ENCODE measurements at places on chromosomes 4 and X.
A peak's percentile ranks its signal among the peaks of the same experiment; 100 is the strongest.

DNA sequence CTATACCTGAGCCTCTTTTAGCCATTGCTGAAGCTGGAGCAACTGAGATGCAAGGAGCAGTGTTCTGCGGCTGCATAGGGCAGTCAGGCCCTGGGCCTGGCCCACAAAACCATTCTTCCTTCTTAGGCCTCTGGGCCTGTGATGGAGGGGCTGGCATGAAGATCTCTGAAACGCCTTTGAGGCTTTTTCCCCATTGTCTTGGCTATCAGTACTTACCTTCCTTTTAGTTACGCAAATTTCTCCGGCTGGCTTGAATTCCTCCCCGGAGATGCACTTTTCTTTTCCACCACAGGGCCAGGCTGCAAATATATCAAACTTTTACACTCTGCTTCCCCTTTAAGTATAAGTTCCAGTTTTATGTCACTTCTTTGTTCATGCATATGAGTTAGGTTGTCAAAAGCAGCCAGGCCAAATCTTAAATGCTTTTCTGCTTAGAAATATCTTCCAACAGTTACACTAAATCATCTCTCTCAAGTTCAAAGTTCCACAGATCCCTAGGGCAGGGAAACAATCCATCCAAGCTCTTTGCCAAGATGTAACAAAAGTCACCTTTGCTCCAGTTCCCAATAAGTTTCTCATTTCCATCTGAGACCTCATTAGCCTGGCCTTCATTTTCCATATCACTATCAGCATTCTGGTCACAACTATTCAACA lies 194.4 kb upstream of the PCDH7 start:
- DNase-seq = peak; percentile 63

- DNase-seq = no peak
Observed at GRCh38 chr4:90124276-90124675, 2.9 kb upstream of the CCSER1 start.

DNA sequence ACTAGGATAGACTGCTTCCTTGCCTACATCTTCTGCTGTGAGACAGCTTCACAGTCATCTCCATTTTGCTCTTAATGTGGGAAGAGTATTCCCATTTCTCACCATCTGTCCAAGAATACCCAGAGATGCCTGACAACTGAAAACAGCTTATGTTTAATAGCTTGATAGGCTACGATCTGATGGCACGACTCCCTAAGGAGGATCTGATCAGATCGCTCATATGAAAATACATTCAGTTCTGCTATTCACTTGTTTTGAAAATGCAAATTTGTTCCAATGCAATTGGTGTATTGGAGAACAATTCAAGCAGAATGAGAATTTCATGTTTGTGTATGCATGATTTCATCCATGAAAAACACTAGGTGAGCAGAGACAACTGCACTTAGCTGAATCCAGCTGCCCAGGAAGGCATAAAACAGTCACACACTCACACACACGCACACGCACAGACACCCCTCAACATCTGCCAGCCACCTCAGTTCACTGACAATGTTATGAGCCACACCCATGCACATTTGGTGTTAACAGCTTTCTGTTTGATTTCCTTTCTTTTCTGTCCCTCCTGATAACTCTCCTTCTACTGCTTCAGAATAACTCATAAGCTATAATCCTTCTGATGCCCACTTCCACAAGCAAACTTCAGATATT lies 29.6 kb downstream of the TRIML1 start:
- DNase-seq = no peak

DNA sequence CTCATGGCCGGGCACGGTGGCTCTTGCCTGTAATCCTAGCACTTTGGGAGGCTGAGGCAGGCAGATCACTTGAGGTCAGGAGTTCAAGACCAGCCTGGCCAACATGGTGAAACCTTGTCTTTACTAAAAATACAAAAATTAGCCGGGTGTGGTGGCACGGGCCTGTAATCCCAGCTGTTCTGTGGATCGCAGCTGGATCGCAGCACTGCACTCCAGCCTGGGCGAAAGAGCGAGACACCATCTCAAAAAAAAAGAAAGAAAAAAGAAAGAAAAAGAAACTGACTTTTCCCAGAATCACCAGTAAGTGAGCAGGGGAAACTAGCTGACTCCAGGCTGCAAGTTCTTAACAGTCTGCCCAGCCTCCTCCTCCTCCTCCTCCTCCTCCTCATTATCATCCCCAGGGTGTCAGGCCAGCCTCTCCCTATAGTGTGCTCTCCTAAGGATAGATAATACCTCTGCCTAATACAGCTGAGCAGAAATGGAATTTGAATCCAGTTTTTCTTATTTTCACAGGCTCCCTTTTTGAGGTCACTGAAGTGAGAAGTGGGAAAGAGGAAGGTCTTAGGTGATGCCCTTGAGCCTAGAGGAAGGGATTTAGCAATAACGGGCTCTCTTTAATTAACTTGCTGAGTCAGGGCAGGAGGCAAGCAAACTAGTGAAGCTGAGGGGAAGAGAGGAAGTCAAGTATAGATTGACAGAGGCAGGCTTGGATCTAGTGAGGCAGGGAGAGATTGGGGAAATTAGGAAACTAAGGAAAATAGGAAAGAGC lies 11.8 kb upstream of the ELF2 start:
- no peak for DNase-seq

DNA sequence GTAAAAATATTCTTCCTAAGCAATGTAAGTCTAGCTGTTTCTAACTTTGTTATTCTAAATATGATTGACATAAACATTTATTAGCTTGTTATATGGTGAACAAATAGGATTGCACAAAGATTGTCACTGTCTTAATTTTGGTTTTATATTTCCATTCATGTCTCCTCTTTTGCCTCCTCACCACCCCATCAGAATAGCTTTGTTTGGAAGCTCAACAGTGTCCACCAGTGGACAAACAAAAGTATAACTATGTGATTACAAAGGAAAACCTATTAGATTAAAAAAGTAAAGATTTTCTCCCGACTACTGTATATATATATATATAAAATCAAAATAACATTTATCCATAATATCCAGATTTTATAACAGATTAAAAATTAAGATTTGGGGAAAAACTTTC lies 468.2 kb downstream of the ZIC3 start:
- DNase-seq = no peak

GRCh38 chrX:98480606-98481005 lies 1596.9 kb downstream of the RPA4 start:
- no peak for DNase-seq

DNA sequence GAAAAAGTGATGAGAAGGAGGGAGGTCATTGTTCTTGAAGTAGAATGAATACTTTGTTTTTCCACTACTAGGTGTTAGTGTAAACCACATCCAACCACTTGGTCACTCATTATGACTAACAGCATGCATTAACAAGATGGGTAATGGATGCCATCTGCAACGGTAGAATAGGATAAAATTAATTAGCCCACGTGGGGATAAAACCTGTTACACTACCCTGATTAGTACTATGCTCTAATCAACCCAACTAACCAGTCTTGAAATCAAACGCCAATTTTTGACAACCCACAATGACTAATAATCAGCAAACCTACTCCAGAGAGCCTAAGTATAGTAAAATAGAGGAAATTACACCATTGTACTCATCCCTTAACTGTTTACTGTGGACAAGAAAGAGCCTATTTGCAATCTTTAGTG lies 93.4 kb upstream of the MCF2 start:
- no peak for DNase-seq

DNA sequence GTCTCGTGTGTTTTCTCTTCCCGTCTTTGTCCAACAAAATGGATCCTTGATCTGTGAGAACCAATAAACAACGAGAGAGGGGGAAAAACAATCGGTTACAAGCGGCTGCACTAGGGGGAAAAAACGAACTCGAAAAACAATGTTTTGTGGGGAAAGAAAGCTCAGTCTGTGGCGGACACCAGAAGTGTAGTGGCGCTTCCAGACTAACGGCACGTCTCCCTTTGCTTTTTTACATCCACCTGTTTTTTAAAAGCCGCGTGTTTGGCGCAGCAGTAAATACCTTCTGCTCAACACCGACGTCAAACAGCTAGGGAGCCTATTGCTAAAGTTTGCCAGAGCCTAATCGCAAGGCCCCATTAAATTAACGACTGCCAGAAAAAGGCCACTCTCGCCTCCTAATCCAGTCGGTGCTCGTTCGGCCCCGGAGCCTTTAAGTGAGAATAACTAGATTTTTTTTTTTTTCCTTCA lies 3.3 kb downstream of the NKX6-1 start:
- no peak for DNase-seq

DNA sequence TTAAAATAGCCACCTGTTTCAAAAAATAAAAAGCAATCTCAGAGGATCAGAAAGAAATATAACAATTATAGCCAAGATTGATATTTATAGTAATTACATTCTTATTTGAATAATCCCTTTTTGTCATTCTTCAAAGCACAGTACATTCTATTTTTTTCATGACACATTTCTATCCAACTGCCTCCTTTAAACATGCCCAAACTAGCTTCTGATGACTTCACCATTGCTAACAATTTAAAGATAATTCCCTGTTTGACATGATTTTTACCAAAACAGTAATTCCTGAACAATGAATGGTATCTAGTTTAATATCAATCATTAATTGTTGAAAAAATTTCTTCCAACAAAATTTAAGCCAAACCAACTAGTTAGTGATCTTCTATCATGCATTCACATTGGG lies 172.4 kb downstream of the SNCA start:
- DNase-seq = no peak

DNA sequence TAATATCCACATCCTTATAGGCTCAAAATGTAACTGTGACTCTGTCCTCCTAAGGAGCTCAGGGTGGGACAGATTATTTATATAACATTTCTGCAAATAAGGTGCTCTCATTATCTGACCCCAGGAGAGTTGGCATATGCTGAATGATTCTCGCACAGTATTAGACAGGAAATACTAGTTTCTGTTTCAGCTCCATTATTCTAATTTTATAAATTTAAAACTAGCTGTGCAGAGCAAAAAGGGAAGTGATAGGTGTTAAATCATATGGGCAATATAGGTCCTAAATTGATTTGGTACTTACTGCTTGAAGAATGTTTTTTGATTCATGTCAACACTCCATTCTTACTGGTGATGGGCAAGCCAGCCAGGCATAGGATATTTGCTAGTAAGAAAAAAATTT lies 141.5 kb downstream of the GLRA2 start:
- DNase-seq = no peak

DNA sequence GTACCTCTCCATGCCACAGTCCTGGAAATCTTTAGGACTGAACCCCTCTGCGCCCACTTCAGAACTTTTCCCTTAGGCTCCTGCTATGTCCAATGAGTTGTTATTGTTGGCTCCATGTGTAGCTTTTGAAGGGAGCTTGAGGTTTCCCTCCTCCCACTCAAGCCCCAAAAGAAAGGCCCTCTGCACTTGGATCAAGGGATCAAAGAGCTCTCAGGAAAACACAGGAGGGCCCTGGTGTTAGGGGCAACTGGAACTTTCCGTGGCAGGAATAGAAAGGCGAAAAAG lies 135.0 kb downstream of the RASL11B start:
- no peak for DNase-seq

DNA sequence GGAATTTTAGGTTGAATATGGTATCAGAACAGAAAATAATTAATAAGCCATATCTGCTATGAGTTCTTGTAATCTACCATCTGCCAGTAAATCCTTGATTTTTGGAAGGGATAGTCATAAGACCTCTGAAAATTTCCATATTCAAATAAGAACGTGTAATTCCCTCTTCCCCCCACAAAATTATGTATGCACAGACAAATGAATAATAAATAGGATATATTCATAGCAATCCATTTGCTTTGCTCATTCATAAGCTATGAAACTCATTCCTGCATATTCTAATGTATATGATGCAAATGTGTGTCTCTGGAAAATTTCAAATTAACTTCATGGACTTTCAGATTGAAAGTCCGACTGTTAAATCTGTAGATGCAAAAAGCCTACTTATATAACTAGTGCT lies 833.1 kb upstream of the GRID2 start:
- no peak for DNase-seq

DNA sequence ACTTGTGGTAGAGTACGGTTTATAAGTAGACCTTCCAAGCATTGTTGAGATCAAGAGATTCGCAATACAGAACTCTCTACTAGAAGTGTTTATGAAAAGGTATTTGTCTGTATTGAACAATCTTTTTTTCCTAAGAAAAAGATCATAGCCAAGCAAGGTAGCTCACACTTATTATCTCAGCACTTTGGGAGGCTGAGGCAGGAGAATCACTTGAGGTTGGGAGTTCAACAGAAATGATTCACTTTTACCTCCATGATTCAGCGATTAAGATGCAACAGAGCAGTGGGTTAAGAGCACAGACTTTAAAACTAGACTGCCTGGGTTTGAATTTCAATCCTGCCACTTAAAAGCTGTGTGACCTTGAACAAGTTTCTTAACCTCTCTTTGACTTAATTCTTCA lies 74.3 kb downstream of the TMEM156 start:
- no peak for DNase-seq

DNA sequence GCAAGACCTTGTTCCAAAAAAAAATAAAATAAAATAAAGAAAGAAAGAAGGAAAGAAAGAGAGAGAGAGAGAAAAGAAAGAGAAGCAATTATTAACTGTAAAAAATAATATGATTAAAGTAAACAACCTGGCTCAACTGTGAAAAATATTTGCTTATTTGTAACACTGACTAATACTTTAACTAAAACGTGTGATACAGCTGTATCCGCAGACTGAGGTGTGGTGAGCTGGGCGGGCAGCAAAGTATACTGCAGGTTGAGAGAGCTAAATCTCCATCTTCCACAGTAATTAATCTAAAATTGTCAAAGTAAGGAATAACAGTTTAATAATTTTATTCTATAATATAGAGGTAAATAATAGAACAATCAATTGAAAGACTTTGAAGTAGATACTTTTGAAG lies 145.5 kb upstream of the FAM241A start:
- DNase-seq = no peak

- DNase-seq = no peak
Observed at GRCh38 chrX:8714164-8714563, 17.8 kb downstream of the ANOS1 start.

DNA sequence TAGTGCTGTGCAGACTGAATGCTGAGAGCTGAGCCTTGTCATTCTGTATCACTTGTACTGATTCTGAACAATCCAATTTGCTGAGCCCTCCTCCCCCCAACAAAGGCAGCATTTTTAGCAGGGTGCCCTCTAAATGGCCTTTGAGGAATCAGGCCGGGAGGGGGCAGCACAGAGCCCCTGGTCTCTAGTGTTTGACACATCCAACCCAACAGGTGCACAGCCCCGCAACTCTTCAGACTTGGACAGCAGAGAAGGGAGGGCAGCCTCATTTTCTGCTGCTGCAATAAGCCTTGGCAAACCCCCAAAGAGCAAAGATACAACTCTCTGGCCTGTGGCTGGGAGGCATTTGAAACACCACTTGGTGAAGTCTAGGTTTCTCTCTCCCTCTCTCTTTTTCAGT lies 3.4 kb downstream of the ATP1B4 start:
- no peak for DNase-seq

DNA sequence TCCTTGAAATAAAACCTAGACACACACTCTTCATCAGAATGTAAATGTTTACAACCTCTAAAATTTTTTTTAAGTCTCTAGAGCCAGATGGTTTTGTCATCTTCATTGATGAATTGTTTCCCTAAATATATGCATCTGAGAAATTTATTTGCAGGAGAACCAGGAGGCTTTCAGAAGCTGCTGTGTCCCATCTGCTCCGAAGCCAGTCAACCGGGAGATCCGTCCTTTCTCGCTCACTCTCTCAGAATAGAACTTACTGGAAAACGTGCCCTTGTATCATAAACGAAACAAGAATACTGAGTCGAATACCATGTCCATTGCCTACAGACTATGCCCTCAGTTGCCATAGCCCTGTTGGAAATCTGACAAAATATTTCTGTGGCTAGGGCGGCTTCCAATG lies 103.5 kb downstream of the SLC34A2 start:
- DNase-seq = no peak

GRCh38 chrX:45888518-45888917 lies 656.7 kb downstream of the ZNF674 start:
- no peak for DNase-seq

All from NT2/D1 (cell line).